ENCODE measurements at places on chromosomes 6 and 20. TPM values are rescaled to one million over a fixed set of nuclear protein-coding genes. Genes with fewer than 3 reads are reported as not detected.

LRRC73 gene
- 1.2 TPM for total RNA-seq

XKR7 gene
- total RNA-seq = not detected

SLC32A1 gene
- total RNA-seq = not detected

ZNF76 gene
- total RNA-seq = 14.1 TPM

OR14J1 gene
- not detected for total RNA-seq

CAGE1 gene
- total RNA-seq = not detected

GNMT gene
- 0.24 TPM for total RNA-seq

HUS1B gene
- total RNA-seq = 1.2 TPM

LRFN2 gene
- total RNA-seq = not detected

SNAI1 gene
- 0.62 TPM for total RNA-seq

LY6G6C gene
- total RNA-seq = not detected

HDGFL1 gene
- not detected for total RNA-seq

FAXC gene
- total RNA-seq = 10.9 TPM

PGK2 gene
- total RNA-seq = not detected

E2F1 gene
- 68.1 TPM for total RNA-seq

FNDC11 gene
- 1.8 TPM for total RNA-seq

MACROD2 gene
- 0.46 TPM for total RNA-seq
